ENCODE measurements at places on chromosomes 4 and X.
A peak's percentile ranks its signal among the peaks of the same experiment; 100 is the strongest.

DNA sequence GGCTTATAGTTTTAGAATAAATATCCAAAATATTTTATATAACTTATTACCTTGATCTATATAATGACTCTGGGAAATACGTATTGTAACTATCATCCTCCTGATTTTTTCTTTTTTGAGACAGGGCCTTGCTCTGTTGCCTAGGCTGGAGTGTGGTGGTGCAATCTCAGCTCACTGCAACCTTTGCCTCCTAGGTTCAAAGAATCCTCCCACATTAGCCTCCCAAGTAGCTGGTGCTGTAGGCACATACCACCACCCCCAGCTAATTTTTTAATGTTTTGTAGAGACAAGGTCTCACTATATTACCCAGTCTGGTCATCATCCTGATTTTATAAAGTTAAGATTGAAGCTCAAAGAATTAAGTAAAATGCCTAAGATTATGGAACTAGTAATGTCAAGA is 193.6 kb downstream of the SLC4A4 start:
- ATAC-seq, result no peak

DNA sequence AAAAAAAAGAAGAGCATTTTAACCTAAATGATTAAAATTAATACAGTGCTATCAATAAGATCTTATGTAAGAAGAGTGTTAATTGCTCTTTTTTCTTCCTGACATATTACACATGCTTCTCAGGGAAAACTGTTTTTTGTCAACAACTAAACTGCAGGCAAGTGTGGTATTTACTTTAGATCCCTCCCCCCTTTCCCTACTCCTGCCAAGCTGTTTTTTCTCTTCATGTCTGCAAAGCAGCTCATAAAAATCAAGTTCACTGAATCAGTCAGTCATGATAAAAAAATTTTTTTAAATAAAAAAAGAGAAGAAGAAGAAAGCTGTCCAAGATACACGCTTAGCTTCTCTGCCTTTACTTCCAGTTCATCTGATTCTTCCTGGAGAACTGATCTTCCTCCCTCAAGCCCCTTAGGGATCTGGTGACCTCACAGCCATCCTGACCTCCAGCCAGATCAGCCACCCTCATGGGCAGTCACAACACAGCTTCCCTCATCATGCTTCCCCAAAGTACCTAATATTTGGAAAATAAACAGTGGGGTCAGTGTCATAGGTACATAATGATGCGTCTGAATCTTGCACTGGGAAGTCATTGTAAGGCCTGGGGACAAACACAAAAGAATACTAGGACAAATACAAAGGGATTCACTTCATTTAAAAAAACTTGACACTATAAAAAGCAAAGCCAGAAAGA is 87.0 kb downstream of the ZNF827 start:
- ATAC-seq, result no peak

GRCh38 chr4:25592736-25593135 is 62.9 kb upstream of the SLC34A2 start:
- no peak for ATAC-seq

GRCh38 chrX:103347682-103348397 is 8.5 kb upstream of the TCEAL9 start:
- ATAC-seq, result no peak

- ATAC-seq, result no peak
Observed at GRCh38 chr4:75834772-75835154, 67.5 kb downstream of the PPEF2 start.

GRCh38 chr4:19379191-19379708 is 872.5 kb upstream of the SLIT2 start:
- ATAC-seq, result no peak

DNA sequence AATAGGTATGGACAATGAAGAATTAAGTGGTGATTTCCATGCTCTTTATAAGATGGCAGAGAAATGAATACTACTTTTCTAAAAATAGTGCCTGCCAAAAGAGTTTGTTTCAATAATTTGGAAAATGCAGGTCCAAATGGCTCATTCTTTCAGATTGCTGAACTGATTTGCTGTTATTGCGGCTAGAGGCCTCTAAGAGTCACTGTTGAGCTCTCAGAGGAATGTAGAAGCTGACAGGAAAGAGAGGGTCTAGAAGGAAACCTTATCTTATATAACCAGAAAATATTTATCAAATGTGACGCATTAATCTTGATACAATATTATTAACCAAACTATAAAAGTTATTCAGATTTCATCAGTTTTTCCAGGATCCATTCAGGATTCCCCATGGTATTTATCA is 65.7 kb upstream of the PAGE1 start:
- no peak for ATAC-seq

DNA sequence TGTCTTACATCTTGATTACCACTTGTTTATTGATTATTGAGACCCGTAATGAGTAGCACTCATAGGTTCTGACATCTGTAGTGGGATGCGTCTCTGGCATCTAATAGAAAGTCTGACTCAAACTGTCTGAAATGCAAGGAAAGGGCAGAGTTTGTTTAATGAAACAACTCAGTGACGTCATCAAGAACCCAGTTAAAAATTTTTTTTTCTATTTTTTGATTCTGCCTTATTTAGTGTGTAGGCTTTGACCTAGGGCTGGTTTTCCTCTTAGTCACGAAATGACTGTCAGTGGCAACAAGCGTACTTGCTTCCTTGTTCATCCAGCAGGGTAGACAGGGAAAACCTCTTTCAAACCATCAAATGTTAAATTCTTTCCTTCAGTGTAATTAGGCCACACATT is 3.1 kb upstream of the CDKL5 start:
- ATAC-seq, result no peak

DNA sequence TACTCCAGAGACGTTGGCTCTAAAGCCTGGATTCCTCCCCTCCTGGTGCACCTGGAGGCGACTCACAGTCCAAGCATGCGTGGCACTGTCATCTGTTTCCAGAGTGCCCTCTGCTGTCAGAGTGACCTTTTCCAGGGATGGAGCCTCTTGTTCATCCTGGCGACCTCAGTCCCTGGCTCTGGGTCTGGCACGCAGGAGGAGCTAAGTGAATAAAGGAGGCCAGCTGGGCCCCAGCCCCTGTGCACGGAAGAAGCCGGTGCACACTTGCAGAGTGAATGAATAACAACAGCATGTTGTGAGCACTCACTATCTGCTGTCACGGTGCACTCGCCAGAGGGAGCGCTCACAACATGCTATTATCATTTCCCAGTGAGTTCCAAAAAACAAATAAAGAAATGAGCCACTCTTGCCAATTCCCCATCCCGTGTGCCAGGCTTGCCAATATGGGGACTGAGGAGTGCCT is 27.8 kb upstream of the PSAPL1 start:
- ATAC-seq, result peak; percentile 35

GRCh38 chr4:73021634-73022033 is 47.9 kb downstream of the COX18 start:
- ATAC-seq, result peak; percentile 63

GRCh38 chr4:120059036-120059435 is 7.6 kb downstream of the MAD2L1 start:
- ATAC-seq, result no peak

GRCh38 chrX:70033348-70034051 is 16.2 kb downstream of the AWAT2 start:
- no peak for ATAC-seq

DNA sequence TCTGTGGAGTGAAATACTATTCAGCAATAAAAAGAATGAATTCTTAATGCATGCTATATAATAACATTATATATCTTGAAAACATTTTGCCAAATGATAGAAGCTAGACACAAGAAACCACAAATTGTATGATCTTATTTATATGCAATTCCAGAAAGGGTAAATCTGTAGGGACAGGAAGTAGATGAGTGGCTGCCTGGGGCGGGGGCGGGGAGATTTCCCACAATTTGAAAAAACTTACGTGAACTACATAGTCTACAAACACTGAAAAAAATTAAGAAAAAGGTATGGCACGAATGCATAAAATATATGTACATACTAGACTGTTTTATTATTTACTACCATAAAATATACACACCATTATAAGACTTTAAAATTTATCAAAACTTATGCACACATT is 81.6 kb downstream of the WWC2 start:
- ATAC-seq, result no peak

GRCh38 chr4:154560824-154561231 is 2.0 kb upstream of the FGB start:
- no peak for ATAC-seq

DNA sequence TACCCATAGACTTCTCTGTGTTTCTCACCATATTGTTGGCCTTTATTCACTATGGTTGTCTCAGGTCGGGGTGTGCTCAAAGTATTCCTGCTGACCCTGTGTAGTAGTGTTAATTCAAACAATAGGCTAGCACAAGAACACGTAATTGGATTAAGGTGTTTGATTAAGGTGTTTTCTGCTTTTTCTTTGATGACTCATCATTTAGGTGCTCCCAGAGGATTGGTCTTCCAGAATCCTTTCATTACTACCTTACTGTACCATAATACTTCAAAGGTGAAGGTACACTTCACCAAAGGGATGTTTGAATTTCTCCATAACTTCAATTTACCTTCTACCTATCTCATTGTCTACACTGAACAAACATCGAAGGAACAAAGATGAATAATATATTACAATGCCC is 121.7 kb upstream of the CCDC160 start:
- ATAC-seq, result no peak

DNA sequence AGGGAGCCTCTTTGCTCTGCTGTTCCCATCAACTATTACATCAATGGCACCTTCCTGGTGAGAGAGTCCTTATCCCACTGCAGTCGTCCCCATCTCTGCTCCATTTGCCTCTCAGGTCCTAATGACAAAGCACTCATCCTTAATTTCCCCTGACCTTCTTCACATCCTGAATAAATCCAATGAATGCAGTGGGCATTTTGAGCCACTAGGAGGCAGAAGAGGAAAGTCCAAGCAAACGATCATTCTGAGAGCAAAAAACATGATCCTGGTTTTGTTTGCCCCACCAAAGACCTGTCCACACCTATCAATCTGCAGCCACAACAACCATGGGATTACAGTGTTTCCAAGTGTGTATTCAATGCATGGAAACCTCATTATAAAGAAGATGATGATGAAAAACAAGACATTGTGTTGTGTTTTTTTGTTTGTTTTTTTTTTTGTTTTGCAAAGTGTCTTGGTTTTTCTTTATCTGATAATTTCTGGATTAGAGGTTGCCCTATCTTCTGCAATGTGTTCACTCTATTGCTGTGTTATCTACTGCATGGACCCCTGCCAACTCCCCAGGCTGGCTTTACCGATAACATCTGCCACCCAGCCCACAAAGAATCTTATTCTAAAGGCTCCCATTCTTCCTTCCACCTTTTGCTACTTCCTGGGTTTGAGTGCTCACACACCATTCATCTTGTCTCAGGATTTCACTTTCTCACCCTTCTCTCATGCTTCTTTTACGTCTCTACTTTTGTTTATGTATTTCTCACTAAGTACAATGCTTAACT is 207.2 kb downstream of the NLGN4X start:
- peak; percentile 20 for ATAC-seq

DNA sequence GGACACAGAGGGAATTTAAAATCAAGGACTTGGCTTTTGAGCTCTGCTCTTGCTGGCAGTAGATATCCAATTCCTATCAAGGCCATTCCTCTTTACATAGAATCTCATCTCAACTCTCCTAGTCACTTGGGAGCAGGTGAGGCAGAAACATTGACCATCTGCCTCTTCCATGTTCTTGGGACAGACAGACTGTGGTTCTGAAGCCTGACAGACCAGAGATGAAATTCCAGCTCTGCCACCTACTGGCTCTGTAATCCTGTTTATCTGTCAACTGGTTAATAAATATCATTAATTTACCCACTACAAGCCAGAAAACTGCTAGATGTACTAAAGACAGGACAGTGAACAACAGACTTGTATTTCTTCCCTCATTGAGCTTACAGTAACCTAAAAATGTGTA is 300.8 kb downstream of the ADGRL3 start:
- no peak for ATAC-seq

DNA sequence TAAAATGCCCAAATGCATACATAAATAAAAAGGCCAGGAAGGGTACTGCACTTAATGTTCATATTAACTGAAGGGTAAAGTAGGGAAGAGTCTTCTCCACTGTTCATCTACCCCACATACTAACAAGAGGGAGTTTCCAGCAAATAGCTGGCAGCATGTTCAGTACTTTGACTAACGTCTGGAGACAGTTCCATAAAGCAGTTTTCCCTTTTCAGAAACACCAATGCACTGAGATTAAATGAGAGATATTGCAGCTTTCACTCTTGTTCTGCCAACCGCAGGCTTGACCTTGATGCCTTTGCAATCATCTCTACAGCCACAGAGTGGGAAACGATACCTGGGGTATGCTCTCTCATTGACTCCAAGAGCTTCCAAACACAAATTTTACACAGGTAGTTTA is 2123.1 kb upstream of the TENM3 start:
- ATAC-seq, result no peak

- no peak for ATAC-seq
Observed at GRCh38 chrX:69037786-69038185, 127.5 kb downstream of the PJA1 start.

GRCh38 chrX:55039471-55039870 is 8.7 kb upstream of the ALAS2 start:
- ATAC-seq, result no peak

DNA sequence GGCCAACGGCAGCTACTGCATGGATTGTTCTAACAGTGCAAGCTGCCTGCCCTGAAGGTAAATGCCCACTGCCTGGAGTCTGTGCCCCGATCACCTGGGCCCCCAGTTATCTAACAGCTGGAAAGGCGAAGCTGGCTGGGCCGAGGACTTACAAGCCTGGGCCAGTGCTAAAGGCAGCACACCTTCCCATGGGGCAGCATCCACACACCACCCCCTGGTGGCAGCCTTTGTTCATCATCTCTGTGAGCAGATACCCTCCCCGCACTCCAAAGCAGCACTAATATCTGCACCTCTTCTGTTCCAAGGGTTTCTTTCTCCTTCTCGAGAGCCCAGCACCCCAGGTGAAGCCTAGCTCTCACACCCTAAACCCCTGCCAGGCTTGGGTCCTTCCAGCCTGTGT is 7.6 kb downstream of the SLC2A9 start:
- peak; percentile 81 for ATAC-seq

DNA sequence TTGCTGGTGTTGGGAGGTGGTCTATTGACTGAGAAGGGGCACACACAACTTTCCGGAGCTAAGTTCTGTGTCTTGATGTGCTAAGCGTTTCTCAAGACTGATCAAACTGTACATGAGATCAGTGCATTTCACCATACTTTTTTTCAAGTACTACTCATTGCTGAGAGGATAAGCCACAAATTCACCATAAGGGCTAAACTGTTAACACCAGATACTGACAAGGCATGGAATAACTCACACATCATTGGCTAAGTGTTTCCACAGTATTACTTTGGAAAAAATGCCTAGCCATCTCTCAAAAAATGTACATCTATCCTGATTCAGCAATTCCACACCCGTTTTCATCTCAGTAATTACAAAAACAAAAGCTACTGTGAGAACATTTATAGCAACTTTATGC is 13.0 kb downstream of the RBMX start:
- ATAC-seq, result no peak

GRCh38 chr4:142353149-142353738 is 492.9 kb downstream of the INPP4B start:
- ATAC-seq, result no peak

GRCh38 chr4:48667148-48667547 is 112.9 kb downstream of the FRYL start:
- ATAC-seq, result no peak

DNA sequence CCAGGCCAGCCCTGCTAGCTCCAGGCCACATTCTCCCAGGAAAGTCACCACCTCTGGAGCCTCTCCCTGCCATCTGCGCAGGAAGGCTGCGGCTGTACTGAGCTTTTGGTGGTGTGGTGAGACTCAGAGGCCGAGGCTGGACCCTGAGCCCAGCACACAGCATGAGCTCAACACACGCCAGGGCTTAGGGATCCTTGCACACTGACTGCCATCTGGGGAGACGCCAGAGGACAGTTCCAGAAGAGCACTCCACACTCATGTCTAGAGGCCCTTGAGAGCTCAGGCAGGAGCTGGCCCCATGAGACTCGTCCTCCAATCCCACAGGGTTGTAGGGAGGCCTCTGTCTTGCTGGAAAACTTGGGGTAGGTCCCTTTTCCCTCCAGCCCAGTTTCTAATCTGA is 40.6 kb downstream of the ABLIM2 start:
- ATAC-seq, result no peak
